Stimulated activated CD8-positive, alpha-beta memory T cell treated with anti-CD3 and anti-CD28 coated beads, Interleukin-15, amount 100 ng/mL, for 4 hours (primary cell): ENCODE measurements at places on chromosomes 7 and 10.
A peak's percentile ranks its signal among the peaks of the same experiment; 100 is the strongest.

- DNase-seq, result no peak
Observed at GRCh38 chr7:55552320-55553023, 19.8 kb downstream of the VOPP1 start.

DNA sequence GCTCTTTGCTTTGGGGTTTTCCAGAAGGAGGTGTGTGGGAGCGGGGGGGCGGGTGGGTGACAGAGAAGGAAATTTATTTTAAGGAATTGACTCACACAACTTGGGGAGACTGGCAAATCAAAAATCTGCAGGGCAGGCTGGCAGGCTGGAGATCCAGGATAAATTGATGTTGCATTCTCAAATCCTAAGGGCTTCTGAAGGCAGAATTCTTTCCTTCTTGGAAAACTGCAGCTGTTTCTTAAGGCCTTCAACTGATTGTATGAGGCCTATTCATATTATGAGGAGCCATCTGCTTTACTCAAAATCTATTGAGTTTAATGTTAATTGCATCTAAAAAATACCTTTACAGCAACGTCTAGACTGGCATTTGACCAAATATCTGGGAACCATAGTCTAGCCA is 1528.8 kb upstream of the LRRTM3 start:
- no peak for DNase-seq

DNA sequence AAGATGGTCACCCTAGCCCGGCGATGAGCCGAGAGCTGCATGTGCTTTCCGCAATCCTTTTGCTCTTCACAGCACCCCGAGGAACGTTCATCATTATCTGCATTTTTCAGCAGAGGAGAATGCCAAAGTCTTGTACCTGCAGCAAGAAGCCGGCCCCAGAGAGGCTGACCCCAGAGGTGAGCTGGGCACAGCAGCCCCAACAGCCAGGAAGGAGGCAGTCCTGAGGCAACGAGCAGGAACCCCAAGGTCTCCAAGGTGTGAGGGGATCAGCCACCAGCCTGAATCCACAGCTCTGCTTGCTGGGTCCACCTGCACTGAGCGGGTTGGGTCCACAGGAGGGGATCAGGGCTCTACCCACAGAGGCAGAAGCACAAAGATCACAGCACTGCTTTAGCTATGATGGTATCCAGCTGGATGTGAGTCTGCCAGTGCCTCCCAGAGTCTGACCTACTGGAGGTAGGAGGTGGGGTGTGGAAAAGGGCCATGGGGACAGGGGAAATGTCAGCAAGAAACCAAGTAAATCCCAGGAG is 16.8 kb upstream of the GDF10 start:
- no peak for DNase-seq

GRCh38 chr7:130356121-130356875 is 11.7 kb downstream of the CPA5 start:
- no peak for DNase-seq

- no peak for DNase-seq
Observed at GRCh38 chr10:131907679-131908078, 6.9 kb downstream of the PPP2R2D start.

DNA sequence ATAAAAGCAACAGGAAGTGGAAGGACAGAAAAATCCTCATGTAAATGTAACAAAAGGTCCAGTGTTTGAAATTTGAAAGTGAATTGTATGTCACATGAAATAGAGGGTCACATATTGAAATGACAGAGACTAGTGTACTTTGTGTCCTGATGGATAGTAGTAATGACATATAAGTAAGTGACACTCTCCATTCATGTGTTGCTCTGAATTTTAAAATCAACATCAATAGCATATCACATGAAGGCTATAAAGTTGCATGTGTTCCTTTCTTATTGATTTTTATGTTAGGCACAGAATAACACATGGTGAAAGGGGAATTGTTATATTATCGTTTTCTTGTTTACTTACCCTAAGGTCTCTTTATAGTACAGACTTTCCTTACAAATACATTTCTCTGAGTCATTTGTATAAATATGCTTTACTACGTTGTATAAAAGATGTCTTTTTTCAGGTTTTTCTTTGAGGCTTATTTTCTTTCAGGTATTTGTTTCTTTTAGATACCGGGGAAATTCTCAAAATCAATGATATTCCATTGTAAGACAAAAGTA is 104.6 kb upstream of the CACNA2D1 start:
- no peak for DNase-seq

DNA sequence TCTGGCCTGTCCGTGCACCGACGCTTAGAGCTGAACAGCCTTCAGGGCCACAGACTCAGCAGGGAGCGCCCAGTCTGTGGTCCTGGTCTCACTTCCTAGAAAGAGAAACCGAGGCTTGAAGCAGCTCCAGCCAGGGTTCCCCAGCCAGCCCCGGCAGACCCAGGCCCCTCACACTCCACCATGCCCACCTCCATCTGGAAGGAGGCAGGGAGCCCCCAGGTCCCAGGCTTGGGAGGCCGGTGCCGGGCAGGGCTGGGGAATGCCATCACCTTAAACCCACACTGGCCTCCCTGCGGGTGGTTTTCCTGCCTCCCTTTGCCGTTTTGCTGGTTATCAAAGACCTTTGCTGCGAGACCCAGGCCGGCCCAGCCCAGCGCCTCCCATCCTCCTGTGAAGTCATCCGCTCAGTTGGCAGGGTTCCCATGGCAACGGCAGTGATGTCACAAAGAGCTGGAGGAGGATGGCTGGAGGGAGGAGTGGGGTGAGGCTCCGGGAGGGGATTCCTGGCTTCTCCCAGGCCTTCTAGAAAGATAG is 24.0 kb downstream of the ELFN1 start:
- no peak for DNase-seq

- no peak for DNase-seq
Observed at GRCh38 chr7:2350861-2351260, 3.8 kb upstream of the EIF3B start.

- no peak for DNase-seq
Observed at GRCh38 chr7:25059576-25059975, 65.5 kb downstream of the CYCS start.

DNA sequence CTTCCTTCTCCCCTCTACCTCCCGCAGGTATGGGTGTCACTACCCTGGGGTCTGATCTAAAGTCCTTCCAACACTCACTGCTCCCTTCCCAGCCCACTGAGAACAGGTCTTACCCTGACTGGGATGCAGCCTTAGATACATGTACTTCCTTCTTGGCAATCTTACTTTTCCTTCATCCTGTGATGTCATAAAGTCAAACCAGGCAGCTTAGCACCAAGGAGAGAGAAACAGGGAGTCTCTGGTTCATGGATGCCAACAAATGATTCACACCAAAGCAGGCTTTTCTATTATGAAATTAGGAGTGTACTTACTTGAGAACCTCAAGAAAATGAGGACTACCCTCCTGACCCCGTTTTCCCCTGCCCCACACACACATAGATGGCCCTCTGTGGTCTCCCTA is 111.0 kb upstream of the KMT2E start:
- DNase-seq, result no peak

- DNase-seq, result no peak
Observed at GRCh38 chr7:49001610-49002033, 77.3 kb downstream of the CDC14C start.

DNA sequence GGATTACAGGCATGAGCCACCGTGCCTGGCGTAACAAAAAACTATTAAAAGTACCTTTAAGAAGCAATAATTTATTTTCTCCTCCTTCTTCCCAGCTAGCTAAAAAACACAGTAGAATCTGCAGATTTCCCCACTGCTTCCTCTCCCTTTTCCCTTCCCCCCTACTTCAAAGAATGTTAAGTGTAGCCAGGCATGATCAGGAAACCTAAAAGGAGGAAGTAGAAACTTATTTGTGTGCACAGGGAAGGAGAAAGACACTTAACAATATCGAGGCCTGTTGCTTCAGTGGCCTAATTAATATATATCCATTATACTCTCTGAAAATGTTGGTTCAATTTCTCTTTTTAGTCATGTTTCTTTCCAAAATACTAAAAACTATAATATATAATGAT is 127.7 kb downstream of the NRBF2 start:
- DNase-seq, result no peak

DNA sequence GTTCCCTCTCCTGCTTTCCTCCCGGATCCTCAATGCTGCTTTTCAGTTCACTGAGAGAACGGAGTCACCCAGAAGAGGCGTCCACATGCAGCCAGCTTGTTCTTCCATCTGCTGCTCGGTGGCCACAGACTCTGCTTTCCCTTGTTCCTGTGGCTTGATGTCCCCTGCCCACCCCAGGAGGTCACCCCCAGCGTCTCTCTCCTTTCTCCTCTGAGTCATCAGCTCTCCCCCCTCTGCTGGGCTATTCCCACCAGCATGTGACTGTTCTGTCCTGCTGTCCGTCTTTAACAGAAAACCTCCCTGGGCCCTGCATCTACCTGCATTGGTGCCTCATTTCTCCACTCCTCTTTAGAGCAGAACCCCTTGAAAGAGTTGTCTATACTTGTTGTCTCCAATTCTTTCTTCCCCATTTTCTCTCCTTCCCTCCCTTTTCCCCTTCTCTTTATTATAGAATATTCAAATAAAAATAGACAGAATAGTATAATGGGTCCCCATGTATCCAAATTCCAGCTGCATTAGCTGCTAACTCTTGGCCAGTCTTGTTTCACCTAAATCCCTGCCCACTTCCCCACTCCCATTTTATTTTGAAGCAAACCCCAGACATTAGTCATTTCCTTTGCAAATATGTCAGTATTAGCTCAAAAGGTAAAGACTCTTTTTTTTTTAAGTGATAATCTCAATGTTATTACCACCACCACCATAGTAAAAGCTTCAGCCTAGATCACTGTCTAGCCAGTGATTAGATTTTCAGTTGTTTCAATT is 4.1 kb downstream of the ZNF282 start:
- no peak for DNase-seq

GRCh38 chr10:107576746-107577145 is 412.2 kb upstream of the SORCS1 start:
- no peak for DNase-seq

- no peak for DNase-seq
Observed at GRCh38 chr7:80498481-80499349, 13.1 kb downstream of the GNAT3 start.

DNA sequence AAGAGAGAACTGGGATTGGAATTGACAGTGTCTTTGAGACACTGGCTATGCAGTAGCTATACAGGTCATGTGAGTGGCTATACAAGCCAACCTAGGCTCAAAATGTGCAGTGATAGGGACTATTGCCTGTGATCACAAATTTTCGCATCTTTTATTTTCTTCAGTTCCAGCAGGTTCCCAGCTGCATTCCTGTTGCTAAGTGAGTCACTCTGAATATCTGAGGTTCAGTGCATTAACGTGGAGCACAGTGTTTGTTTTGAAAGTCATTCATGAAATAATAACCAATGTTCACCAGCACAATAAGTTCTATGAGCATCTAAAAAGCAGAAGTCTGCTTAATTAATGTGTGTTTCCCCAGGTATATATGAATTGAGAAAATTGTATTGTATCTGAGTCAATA is 1236.0 kb upstream of the CELF2 start:
- no peak for DNase-seq

DNA sequence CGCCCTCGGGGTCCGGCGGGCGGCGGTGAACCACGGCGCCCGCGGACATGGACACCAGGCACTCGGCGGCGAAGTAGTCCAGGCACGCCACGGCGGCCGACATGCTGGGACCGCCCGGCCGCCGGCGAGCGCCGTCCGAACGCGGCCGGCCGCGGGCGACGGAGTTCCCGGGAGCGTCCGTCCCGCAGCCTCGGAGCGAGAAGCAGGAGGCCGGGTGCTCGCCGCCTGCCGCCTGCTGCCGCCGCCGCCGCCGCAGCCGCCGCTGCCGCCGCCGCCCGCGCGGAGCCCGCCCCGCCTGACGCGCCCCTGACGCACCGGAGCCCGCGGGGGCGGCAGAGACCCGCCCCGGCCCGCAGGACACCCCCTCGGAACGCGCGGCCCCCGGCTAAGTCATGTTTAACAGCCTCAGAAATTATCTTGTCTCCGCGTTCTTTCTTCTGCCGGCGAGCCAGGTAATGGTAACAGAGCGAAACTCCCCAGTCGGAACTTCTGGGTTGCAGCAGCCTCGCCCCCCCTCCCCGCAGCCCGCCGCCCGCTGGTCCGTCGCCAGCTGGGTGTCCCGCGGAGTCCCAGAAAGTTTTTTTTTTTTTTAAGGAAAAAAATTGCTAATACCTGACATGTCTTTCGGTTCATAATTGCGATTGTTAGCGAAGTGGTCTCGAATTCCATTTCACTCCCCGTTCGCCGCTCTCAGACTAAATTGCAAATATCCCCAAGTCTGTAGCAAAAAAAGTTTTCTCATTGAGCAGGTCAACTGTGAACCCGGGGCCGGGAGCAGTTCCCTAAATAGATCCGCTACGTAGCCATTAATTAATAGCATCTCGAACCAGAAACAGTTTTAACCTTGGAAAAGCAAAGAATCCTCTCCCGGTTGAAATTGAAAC is at the start of gene KLF14:
KLF14 (minus strand) TSS at position 277 of the 884 bp plus-strand sequence; CDS start at position 103, 174 bp downstream.
- DNase-seq, result peak; percentile 12

DNA sequence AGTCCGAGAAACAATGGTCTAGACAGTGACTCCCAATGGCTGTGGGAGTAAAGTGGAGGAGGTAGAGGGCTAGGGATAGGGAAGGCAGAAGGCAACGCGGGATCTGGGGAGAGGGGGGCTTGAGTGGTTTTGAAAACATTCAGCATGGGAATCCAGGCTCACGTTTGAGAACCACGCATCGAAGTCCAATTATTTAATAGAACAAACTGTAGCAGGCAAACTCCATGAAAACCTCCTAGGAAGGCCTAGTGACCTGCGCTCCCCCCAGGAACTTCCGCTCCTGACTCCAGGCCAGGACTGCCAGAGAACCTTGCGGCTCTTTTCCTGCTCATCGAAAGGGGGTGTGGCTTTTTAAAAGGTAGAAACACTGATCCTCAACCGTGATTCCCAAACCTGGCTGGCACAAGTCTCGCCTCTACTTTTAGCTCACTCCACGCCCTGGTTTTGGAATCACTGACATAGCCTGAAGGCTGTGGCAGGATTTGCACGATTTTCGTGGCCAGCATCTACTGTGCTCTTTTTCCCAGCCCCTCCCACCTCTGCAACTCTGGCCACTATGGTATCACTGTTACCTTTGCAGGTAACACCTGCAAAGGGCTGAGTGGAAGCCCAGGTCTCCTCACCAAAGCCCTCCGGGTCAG is 43.4 kb downstream of the MYOF start:
- no peak for DNase-seq

DNA sequence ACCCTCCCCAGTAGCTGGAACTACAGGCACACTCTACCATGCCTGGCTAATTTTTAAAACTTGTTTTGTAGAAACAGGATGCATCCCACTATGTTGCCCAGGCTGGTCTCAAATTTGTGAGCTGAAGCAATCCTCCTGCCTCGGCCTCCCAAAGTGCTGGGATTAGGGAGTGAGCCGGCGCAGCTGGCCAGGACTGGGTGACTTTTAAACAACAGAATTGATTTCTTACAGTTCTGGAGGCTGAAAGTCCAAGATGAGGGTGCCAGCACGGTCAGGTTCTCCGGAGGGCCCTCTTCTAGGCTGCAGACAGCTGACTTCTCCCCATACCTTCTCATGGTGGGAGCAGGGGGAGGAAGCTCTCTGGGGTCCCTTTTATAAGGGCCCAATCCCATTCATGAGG is 75.2 kb upstream of the CHST15 start:
- DNase-seq, result no peak

- DNase-seq, result no peak
Observed at GRCh38 chr10:123639131-123639530, 27.0 kb upstream of the GPR26 start.

- no peak for DNase-seq
Observed at GRCh38 chr7:96236198-96237039, 85.5 kb downstream of the SLC25A13 start.
